ENCODE measurements at places on chromosomes 1 and 21.

- no peak for DNase-seq
Measured at GRCh38 chr1:41751804-41752513, 166.8 kb downstream of the HIVEP3 start.

- no peak for DNase-seq
Measured at GRCh38 chr21:42079008-42079938, 8.2 kb downstream of the UMODL1 start.

DNA sequence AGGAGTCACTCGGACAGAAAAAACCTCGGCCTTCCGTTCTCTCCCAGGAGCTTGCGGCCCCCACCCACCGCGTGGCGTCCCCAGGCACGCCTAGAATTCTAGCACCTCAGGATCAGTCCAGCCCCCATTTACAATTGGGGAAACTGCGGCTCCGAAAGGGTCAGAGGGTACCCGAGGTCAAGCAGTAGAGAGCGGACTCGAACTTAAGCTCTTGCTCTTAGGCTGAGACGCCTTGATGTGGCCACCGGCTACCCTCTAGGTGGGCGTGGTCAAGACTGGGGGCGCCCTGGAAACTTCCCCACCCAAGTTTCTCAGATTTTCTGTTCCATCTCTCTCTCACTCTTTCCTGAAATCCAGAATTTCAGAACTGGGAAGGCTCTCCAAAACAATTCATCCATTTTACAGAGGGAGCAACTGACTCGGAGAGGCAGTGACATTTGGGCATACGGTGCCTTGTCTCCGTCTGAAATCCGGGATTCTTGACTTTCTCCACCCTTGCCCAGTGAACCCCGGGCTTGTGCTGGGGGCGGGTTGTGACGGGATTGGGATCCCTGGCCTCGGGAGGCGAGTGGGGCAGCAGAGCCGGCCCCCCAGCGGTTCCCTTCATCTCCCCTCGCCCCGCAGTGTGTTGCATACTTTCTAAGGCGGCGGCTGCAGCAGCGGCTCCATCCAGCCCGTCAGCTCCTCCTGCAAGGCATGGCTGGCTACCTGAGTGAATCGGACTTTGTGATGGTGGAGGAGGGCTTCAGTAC lies 777 bp downstream of the AZIN2 start:
- DNase-seq: no peak

DNA sequence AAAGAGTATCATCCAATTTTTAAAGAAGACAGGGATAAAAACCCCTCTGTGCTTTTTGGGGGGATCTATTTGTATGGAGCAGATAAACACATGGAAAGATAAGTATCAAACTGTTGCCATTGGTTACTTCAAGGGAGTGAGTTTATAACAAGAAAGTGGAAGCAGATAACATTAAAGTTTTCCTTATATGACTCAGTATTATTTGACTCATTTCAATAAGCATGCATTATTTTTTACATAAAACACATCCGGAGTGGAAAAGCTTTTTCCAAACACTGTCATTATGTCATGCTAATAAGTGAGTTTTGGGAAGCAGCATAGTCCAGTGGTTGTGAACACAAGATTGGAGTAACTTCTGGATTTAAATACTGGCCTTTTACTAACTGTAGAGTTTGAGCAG lies 452.2 kb downstream of the LTN1 start:
- no peak for DNase-seq

DNA sequence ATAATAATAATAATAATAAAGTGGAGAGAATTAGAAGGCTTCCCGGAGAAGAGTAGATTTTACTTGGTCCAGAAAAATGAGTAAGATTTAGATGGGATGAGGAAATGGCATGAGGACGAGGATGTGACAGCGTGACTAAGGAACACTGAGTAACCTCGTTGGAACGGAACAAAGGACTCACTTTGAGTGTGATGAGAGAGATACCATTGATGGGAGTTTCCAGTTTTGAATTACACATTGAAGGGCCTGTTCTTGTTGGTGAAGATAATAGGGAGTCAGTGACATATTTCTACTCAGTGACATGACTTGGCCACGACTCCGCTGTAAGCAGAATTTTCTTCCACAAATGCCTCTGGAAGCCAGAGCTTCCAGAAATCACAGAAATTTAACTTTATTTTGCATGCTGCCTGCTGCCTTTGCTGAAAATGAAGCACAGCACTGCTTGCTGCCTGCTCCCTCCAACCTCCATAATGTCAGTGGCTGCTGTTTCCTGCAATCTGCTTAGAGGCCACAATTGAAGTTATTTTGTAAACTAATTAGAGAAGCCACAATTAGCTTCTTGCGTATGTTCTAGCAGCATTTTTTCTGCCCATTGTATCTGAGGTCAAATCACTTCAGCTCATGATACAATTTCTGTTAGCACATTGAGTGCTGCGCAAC lies 33.7 kb upstream of the FBXO28 start:
- no peak for DNase-seq

DNA sequence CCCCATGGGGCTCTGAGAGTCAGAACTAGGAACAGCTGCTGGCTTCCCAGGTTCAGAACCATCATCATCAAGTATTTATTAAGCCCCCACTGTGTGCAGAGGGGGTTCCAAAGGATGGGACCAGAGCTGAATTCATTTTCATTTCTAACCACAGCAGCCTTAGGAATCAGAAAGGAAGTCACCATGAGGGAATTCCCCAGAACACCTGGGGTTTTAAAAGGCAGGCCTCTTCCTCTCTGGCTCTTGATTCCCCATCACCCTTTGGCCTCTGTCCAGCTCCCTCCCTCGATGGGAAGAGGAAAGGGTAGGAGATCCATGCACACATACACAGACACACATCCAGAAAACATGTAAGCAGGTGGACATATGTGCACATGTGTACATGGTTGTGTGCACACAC lies 1.3 kb upstream of the KCNN3 start:
- no peak for DNase-seq

DNA sequence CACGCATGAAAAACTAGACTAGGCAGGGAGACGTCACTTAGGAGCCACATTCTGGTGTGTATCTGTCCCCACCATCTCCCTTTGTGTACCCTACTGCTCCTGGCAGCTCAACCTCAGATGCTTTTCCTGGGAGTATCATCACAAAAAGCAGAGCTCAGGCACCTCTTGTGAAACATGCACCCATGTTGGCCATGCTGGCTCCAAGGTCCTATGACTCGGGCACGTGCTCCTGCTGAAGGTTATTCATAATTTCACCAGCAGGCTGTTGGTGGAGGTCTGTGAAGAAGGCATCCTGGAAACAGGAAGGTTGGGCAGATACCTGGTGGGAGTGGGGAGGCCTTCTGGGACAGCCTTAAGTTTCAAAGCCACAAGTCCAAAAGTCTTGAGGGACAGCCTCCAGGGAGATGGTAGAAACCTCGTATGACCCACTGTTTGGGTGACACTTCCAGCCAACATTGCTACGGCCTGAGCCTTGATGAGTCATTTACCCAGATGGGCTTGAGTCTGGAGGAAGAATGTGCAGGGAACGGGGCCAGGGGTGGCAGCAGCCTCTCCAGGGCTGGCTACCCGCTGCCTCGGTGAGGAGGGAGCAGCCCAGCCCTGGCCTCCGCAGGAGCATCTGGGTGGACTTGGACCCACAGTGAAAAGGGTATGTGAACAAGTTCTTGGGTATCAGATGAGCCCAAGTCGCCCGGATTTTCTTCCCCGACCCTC lies 75.8 kb downstream of the PGBD5 start:
- DNase-seq: no peak

DNA sequence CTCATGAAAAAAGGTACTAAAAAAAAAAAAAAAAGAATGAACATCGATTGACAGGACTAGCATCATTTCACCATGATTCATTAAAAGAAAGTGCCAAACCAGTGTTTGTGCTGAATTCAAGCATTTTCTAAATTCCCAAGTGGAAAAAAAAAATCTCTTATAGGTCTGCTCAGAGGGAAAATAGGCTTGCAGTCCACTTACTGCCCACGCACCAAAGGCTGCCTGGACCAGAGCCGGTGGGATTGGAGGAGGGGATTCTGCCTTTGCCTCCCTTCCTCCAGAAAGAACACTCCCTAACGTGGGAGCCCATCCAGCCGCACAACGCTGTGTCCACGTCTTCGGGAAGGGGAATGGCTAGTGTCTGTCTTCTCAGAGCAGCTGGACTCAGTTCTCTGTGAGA lies 5.5 kb upstream of the TRAPPC10 start:
- DNase-seq: no peak

DNA sequence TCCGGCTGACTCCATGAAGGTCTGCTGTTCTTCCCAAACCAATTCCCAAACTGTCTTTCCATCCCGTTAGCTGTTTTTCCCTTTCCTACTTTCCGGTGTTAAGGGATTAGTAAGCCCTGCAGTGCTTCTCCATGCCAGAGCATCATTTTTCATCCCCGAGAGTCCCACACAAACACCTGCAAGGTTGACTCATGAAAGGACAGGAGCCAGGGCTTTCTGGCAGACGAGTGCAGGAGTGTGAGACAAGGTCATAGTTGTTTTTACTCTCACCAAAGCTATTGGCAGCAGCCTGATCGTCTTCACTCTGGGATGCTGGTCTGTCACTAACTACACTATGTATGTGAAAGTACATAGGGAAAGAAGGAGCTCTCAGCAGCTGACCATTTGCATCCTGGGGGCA lies 10.2 kb upstream of the BECN2 start:
- no peak for DNase-seq

DNA sequence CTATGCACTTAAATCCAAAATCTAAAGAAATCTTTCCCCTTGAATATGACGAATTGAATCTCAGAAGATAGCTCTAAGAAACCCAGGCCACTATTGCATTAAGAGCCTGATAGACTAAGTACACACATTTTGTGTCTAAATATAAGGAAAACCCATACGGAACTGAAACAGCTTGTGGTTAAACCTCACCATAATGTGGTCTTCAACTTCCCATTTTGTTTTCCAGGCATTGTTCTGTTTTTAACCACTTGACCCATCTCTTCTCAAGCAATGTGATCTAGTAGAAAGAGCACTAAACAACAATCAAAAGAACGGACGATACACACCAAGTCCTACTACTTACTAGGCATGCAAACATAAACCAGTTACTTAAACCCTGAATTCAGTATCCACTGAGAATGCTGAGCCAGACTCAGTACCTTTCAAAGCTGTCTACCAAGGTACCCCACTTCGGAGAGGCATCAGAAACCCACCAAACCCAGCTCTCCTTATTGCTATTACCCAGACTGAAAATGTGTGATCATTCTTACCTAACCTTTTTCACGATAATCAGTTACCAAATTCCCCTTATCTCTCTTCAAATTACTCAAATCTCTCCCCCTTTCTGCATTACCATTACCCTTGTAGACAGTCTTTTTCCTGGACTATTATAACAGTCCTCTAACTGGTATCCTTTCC lies 12.8 kb downstream of the OTUD7B start:
- DNase-seq: no peak

- no peak for DNase-seq
Measured at GRCh38 chr1:152836870-152837269, 5.8 kb upstream of the LCE6A start.

- DNase-seq: no peak
Measured at GRCh38 chr1:183593356-183593755, 3.1 kb upstream of the NCF2 start.

Data from retinal pigment epithelial cell (primary cell).